ENCODE measurements at places on chromosomes 6 and 20. TPM values are rescaled to one million over a fixed set of nuclear protein-coding genes. Genes with fewer than 3 reads are reported as not detected.

Gene KCNG1
- total RNA-seq, result 7.4 TPM

GRCh38 chr6:168524571-168525001, 83.6 kb downstream of the SMOC2 start:
- DNase-seq, result no peak

DNA sequence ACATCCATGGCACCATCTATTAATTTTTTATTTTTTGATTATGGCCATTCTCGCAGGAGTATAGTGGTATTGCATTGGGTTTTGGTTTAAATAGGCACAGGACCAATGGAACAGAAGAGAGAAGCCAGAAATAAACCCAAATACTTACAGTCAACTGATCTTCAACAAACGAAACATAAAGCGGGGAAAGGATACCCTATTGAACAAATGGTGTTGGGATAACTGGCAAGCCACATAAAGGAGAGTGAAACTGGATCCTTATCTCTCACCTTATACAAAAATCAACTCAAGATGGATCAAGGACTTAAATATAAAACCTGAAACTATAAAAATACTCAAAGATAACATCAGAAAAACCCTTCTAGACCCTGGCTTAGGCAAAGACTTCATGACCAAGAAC, 25.3 kb upstream of the RUNX2 start:
- no peak for DNase-seq

GRCh38 chr20:46998477-46999240, 104.0 kb downstream of the EYA2 start:
- no peak for DNase-seq

Gene C20orf141
- not detected for total RNA-seq

DNA sequence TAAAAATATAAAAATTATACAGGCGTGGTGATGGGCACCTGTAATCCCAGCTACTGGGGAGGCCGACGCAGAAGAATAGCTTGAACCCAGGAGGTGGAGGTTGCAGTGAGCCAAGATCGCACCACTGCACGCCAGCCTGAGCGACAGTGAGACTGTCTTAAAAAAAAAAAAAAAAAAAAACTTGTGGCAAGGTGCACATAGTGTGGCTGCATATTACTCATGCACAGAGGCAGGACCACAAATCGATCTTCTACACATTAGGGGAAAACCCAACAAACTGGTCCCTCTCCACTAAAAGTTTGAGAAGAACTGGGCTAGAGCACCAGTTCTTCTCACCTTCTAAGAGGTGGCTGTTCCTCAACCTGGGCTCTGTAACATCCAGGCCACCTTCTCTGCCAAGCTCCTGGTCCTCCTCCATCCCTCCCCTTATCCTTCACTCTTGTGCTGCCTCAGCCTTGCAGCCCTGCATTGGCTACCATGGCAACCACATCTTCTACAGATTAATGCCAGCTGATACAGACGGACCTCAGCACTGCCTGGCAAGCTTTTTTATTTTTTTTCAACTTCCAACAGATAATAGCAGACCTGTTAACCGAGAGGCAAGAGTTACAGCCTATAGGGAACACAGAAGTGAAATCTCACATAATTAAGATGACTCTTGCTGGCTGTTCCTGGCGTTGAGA, 88.0 kb downstream of the ATP9A start:
- no peak for DNase-seq

DNA sequence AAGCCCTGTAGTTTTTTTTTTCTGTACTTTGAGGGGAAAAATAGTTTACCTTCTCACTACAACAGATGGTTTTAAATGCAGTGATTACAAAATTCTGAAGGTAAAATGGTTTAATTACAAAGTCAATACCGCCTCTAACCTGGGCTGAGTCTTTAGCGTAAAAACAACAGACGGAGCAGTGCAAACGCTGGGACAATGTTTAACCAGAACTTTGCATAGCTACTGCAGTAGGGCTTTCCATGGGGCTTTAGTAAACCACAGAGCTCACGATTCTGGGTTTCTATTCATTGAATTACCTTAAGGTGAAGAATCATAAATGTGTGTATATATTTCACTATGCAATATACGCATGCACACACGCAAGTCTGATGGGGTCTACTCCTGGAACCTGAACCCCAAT, 77.9 kb downstream of the RFX6 start:
- no peak for DNase-seq

Gene IP6K3
- total RNA-seq, result not detected

Gene TULP1
- not detected for total RNA-seq

Gene OSBPL2
- 41.4 TPM for total RNA-seq

DNA sequence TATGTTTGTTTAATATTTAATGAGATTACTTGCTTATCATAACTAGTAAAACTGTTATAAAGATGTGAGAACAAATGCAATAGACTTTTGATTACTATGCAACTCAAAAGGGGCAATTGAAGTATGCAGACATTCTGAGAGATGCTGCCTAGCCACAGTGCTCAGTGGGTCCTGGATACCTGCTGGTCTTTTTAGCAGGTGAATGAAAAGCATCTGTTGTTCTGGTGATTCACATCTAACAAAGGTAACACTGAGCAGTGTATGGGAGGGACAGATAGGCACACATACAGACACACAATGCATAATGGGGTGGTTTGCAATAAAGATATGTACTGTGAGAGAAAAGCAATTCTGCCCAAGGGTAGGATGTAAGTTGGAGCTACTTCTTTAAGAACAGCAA, 46.9 kb downstream of the OGFRL1 start:
- no peak for DNase-seq

- no peak for DNase-seq
Observed at GRCh38 chr20:6583134-6583738, 184.2 kb upstream of the BMP2 start.

- DNase-seq, result no peak
Observed at GRCh38 chr6:161139766-161140553, 133.9 kb downstream of the AGPAT4 start.

DNA sequence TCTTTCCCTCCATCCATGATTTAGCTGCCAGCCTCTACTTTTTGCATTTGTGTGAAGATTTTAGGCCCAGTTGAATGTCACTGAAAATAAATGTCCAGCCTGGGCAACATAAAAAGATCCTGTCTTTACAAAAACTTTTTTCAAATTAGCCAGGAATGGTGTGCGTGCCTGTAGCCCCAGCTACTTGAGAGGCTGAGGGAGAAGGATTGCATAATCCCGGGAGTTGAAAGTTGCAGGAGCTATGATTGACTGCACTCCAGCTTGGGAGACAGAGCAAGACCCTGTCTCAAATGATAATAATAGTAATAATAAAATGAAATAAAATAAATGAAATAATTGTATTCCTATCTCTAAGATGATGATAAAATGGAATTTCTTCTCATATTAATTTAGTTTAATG, 5.0 kb upstream of the GFOD1 start:
- DNase-seq, result no peak

Gene PLCG1
- total RNA-seq, result 159 TPM

DNA sequence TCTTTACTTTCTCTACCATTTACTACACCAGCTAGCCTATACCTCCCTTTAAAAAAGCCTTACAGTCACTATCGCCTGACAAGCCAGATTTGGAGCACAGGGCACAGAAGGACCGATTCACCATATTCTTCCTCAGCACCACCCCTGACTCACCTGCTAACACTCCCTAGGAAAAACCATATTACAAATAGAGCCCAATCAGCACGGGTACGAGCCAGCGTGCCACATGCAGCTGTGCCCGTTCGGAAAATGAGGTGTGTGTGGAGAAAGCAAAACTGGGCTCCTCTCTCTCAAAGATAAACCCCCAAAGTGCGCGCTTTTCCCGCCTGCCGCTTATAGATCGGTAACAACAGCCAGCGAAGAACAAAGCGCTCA, 1.2 kb downstream of the SYNCRIP start:
- DNase-seq, result no peak

Gene SLC22A23
- 4.5 TPM for total RNA-seq

Gene CD93
- total RNA-seq, result 0.10 TPM

Gene CD109
- total RNA-seq, result 46.1 TPM

Gene DXO
- total RNA-seq, result 38.1 TPM

Gene EFHC1
- 24.6 TPM for total RNA-seq

Gene DEFB132
- total RNA-seq, result 0.10 TPM

GRCh38 chr20:20463933-20464374, 96.0 kb downstream of the INSM1 start:
- no peak for DNase-seq

Measured in Panc1 (cell line).